Frontal cortex (tissue), 4 donors: ENCODE measurements at places on chromosomes 1 and 21. TPM values are rescaled to one million over a fixed set of nuclear protein-coding genes. Genes with fewer than 3 reads are reported as not detected.

DNA sequence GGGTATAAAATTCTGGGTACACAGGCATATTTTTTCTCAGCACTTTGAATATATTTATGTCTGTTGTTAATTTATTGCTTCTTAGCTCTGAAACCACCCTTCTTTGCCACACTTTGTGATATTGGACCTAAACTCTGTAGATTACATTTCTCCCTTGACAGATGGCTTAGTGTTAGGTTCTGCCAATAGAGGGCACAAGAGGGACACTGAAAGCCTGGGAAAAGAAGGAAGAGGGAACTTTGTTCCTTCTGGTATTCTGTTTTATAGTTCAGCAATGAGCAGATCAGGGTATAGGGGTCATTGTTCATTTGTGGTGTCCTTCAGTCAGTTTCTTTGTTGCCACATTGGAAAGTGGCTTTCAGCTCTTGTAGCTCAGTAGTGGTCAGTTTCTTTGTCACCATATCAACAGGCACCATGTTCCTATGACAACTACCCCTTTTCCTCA lies 423.5 kb upstream of the PROX1 start:
- no peak for DNase-seq

DNA sequence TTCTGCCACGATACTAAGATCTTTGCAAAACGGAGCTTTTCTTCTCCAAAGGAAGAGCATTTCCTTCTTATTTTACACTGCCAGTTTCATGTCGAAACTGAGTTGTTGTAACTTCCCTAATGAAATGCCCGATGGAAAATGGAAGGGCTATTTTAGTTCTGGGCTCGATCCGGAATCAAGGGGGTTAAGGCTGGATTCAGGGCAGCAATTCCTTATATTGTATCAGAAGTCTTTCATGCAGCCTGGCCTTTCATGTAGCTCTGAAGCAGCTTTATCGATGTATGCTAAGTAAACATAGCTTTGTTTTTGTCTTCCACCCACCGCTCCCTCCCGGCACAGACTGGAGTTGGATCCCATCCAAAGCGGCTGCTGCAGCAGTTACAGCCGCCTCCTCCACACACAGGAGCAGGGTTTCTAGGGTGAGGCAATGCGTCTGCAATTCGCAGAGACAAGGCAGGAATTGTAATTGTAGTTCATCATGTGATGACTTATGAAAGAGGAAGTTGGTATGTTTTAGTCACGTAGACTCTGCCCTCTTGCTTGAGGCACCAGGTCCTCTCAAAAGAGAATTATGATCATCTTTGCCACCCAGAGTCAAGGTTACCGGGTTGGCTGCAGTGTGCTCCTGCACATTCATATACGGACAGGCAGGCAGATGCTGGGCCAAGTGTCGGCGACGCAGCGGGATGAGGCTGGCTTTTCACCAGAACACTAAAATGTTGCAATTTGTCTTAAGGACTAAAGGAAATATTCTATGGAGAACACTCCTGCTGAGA lies 2.6 kb upstream of the IRF2BP2 start:
- peak; percentile 59 for DNase-seq

DNA sequence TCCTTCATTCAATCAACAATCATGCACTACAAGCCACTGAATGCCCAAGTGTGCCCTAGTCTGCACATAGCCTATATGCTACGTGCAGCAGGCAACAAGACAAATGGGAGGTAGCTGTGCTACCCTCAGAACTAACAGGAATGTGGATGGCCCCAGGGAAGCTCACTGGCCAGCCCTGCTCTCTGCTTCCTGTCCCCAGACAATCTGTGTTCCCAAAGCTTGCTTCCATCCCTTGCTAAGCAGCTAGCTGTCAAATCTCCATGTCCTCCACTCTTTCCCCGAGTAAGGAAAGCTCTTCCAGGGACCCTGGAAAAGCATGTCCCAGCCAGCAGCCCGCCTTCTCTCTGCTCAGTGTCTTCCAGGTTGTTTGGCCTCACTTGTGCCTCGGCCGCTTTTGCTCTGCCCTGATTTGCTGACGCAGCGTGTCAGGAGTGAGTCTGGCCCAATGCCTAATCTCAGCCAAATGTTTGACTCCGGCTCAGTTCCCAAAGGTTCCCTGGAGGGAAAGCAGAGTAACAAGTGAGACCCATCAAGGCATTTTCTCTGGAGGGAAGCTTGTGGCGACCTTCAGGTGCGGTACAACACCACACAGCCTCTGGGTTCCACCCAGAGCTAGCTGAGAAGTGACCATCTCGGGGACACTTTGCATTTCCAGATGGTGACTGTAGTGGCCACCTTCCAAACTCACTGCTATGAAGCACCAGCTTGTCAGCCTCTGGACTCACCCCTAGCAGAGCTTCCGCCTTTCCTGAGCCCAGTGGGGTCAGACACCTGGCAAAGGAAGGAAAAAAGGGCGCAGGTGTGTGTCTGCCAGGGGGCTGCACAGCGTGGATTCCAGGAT lies 243.4 kb downstream of the RHOU start:
- no peak for DNase-seq

DNA sequence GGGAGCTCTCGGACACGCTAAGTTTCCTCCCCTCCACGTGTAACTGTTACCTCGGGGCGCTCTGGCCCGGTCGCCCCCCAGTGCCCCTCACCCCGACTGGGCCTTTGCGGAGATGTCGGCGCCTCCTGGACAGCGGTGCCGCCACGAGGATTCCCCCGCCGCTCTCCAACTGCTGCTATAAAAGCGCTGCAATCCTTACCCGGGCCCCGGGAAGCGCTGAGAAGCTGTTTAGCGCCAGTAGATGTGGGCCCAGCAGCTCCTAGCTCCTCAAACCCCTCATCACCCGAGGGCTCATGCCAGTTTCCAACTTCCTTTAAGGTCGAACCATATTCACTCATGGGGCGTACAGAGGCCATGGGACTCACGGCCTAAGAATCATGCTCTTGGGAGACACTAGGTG lies 361 bp upstream of the LMX1A start:
- no peak for DNase-seq

GRCh38 chr21:34812504-34813265 lies 143.9 kb downstream of the CLIC6 start:
- DNase-seq: no peak

DNA sequence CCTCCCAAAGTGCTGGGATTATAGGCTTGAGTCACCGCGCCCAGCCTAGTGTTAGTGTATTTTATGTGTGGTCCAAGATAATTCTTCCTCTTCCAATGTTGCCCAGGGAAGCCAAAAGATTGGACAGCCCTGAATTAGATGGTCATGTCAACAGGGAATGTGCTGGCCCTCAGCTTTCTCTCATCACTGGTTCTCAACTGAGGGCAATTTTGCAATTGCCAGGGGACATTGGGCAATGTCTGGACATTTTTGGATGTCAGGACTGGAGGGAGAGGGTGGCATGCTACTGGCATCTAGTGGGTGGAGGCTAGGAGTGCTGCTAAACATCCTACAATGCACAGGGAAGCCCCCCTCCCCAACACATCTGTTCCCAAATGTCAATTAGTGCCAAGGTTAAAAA lies 95.0 kb downstream of the LAMC2 start:
- no peak for DNase-seq

GRCh38 chr1:215872658-215873057 lies 305.6 kb downstream of the KCTD3 start:
- no peak for DNase-seq

- DNase-seq: no peak
Measured at GRCh38 chr1:89199525-89200031, 836 bp upstream of the GBP4 start.

DNA sequence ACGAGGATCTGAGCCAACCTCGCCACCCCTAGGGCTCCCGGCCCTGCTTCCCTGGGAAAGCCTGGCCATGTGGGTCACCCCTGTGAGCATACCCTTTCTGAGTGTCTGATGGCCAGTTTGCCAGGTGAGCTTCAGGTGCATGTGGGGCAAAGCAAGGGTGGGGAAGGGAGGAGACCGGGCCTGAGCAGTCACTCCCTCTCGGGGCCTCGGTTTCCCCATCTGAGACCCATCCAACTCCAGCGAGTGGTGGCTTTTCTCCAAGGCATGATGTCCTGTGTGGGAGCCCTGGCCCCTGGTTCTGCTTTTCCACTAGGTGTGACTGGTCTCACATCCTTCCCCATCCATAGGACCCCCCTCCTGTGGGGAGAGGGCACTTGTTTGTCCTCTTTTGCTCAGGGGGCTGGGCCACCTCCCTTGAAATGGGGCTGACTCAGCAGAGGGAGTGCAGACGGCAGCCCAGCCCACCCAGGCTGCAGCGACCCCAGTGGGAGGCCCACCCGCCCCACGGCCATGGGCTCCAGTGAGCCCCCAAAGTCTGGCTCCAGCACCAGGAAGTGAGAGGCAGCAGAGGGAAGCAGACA lies 1.7 kb upstream of the WNT9A start:
- no peak for DNase-seq

The UMODL1 gene
- total RNA-seq: not detected

The RIIAD1 gene
- 9.8 TPM for total RNA-seq

- DNase-seq: no peak
Measured at GRCh38 chr21:34197561-34197960, 124.2 kb downstream of the MRPS6 start.

GRCh38 chr1:94862718-94863117 lies 42.6 kb downstream of the SLC44A3 start:
- DNase-seq: no peak

The CTXND2 gene
- total RNA-seq: not detected

The KLF17 gene
- total RNA-seq: under 0.01 TPM

The TSPEAR gene
- not detected for total RNA-seq

The FCRL1 gene
- not detected for total RNA-seq

The AGO1 gene
- total RNA-seq: 12.2 TPM

The SAMD11 gene
- 0.41 TPM for total RNA-seq

- no peak for DNase-seq
Measured at GRCh38 chr1:180291004-180291403, 60.9 kb downstream of the LHX4 start.

DNA sequence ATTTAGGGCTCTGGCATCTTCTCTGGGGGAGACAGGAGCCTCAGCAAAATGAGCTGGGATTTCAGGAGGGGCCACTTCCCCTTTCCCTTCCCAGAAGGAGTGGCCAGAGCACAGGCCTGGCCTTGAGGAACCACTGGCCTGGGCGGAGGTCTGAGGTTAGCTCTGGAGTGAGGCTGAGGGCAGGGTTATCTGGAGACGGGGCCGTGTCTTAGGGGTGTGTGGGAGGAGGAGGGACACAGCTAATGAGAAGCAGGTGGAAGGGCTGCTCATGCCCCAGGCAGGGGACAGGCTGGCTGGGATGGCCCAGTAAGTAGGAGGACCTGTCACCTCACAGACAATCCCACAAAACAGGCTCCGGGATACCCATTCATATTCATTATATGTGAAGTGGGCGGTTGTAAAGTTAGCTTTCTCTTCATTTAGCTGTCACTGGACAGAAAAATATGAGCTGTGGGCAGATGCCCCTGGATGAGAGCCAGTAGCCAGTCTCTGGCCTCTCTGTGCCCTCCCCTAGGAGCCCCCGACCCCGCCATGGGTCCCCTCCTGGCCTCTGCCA lies 12.4 kb downstream of the ALX3 start:
- no peak for DNase-seq

GRCh38 chr1:153217212-153217611 lies at the start of gene PRR9:
Gene PRR9, plus strand, starts transcription at chr1:153217584. Its CDS starts 561 bp downstream, at chr1:153218145.
- no peak for DNase-seq

- no peak for DNase-seq
Measured at GRCh38 chr1:3880429-3881192, 19.5 kb downstream of the C1orf174 start.

DNA sequence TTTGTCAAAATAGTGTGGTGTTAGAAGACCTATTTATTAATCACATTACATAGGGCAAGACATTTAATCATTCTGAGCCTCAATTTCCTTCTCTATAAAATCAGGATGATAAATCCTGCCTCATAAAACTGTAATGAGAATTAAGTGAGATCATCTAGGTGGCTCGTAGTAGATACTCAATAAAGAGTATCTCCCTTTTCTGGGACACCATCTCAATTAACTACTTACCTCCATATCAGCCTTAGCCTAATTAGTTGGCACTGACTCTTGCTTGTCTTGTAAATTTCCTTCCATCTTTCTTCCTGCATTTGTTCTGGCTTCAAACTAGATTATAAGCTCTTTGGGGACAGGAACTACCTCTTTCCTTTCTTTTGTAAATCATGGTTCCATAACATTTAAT lies 102.6 kb upstream of the TNR start:
- no peak for DNase-seq

- no peak for DNase-seq
Measured at GRCh38 chr1:25765923-25766589, 33.9 kb upstream of the SELENON start.

DNA sequence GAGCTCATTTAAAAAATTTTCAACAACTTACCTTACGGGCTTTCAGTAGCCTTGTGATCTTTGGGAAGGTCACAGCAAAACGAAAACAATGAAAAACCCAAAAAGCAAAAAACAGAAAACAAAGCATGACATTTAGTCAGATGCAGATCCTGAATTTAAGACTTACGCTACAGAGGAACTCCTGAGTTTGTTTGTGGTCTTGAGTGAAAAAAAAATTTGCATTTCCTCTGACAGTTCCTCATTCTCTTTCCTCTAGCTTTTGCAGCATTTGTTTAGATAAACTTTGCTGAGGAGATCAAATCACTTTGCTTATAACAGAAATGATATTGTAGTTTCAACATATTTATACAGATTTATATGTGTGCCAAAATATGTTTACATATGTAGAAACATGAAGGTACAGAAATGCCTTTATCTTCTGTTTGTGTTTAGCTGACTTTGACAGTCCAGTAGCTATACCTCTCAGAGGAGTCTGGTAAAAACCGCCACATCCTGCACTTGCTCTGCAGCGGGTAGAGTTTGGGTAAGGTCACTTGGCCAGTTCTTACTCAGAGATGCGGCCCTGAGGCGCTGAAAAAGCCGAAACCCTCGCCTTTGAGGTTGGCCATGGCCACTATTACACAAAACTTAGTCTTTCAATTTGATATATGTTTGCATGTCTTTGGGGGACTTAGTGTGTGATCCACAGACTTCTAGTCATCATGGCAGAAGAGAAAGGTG lies 142.5 kb downstream of the TNR start:
- no peak for DNase-seq

DNA sequence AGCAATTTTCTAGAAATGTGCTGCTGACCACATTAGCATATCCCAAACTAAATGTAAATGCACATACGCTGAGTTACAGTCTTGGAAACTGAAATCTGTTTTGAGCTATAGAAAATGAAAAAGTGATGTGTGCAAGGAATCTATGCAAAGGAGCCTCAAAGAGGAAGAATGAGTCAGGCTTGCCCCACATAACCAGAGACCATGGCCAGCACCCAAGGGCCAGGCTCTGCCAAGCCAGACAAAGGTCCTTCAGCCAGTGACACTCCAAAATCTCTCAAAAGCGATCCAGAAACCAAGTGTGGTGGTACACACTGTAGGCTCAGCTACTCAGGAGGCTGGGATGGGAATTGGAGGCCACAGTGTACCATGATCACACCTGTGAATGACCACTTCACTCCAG lies 195.2 kb downstream of the TOMM20 start:
- DNase-seq: no peak

GRCh38 chr1:16181887-16182719 lies 26.2 kb upstream of the EPHA2 start:
- peak; percentile 46 for DNase-seq

- no peak for DNase-seq
Measured at GRCh38 chr1:38803647-38804046, 55.9 kb downstream of the RRAGC start.
